ENCODE measurements at places on chromosomes 6 and 20. TPM values are rescaled to one million over a fixed set of nuclear protein-coding genes. Genes with fewer than 3 reads are reported as not detected.

Gene MEP1A
- total RNA-seq: not detected

GRCh38 chr6:147856687-147857086 is 348.2 kb downstream of the SAMD5 start:
- DNase-seq: no peak

DNA sequence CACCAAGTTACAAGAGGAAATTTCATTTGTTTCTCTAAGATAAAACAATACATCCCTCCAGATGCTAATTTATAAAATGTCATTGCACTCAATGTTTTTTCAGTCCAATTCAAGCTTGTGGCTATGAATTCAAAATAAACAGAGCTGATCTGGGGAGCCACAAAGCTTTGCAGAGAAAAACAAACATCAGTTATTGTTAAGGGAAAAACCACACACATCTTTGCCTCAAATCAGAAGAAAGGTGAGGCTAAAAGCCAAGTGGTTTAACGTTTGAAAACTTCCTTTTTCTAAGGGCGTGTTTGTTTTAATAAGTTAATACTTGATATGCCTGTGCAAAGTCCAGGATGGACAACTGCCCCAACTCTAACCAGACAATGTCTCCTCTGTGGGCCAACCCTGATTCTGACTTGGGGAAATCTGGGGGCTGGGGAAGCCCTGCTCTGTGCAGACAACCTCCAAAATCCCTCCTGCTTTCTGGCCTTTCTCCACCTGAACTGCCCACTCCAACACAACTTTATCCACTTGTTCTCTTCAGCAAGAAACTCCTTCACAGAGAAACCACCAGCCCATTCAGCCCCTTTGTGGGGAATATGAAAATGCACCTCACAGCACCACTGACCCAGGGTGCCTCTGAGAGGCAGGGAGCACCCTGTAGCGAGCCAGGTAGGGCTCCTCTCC is 44.6 kb upstream of the NT5E start:
- peak; percentile 64 for DNase-seq

- DNase-seq: no peak
Observed at GRCh38 chr20:44404204-44405181, 49.0 kb downstream of the HNF4A start.

GRCh38 chr20:31930779-31931178 is 21.1 kb downstream of the PDRG1 start:
- no peak for DNase-seq

Gene MATN4
- 1.5 TPM for total RNA-seq

GRCh38 chr6:155274533-155274932 is 10.7 kb downstream of the CLDN20 start:
- DNase-seq: no peak

GRCh38 chr6:160791981-160792418 is 90.0 kb downstream of the PLG start:
- DNase-seq: no peak

Gene KHDC1L
- total RNA-seq: not detected

Gene SLC12A5
- total RNA-seq: not detected

Data from activated CD4-positive, alpha-beta T cell treated with anti-CD3 and anti-CD28 coated beads, Interleukin-2, amount 10 ng/mL, durations not matched to agents 24 days and 14 days (primary cell).